ENCODE measurements at places on chromosomes 6 and 20. TPM values are rescaled to one million over a fixed set of nuclear protein-coding genes. Genes with fewer than 3 reads are reported as not detected.

- no peak overlapping the region for H3K27ac ChIP-seq
- DNase-seq, result no peak
- H3K4me1 ChIP-seq, result peaks cover 8% of the 10 kb centered on the region
- no peaks in the 10 kb centered on the region for H3K27me3 ChIP-seq
- H3K4me3 ChIP-seq, result no peak overlapping the region
These were observed 31.4 kb downstream of the ACSS2 start for GRCh38 chr20:34907616-34908469.

DNA sequence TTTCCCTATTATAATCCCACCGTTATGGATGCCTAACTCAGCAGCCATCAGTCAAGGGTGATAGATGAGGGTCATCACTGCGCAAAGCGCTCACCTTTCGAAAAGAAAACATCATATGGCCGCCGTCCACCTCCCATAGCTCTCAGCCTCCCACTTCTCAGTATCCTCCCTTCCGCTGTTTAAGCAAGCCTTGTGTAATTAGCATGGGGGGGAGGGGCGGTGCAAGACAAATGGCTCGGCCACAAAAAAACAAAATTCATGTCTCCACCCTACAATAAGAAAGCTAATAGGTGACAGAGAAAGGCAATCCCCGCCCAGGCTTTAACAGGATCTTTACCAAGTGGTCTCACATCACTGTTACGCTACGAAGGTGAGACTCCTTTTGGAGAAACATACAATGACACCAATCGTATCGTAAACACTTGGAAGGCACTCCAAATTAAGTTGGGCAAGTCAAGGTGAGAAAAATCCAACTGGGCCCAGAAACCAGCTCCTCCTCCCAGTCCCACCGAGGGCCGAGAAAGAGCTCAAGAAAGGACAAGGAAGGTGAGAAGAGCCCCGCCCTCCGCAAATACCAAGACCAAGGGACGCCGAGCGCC is 645 bp downstream of the DDX39B start:
- H3K27me3 ChIP-seq, result no peaks in the 10 kb centered on the region
- H3K4me1 ChIP-seq, result peaks cover 51% of the 10 kb centered on the region
- DNase-seq, result peak; percentile 82
- H3K27ac ChIP-seq, result peak overlapping the region; percentile 90

The CLDN20 gene
- not detected for total RNA-seq

DNA sequence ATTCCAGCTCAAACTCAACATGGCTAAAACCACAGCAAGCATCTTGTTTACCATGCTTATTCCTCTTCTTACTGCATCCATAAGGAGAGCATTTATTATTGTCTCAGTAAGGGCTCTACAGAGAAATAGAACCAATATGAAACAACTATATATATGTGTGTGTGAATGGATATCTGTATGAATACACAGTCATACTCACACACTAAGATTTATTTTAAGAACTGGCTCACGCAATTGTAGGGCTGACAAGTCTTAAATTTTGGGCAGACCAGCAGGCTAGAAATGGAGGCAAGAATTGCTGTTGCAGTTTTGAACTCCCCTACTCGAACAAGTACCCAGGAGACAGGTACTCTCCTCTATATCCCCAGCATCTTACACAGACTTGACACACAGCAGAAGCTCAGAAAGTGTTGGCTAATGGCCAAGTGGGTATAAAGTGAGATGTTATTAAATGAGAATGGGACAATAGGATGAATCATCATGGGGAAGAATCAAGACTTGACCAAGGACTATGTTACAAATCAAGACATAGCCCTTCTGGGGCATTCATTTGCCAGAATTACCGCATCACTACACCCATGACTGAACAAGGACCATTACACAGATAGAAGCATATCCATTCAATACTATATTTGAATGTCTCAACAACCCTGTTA is 13.0 kb downstream of the ZHX3 start:
- no peak overlapping the region for H3K27ac ChIP-seq
- no peak overlapping the region for H3K4me3 ChIP-seq
- H3K27me3 ChIP-seq, result no peaks in the 10 kb centered on the region
- no peaks in the 10 kb centered on the region for H3K36me3 ChIP-seq
- H3K4me1 ChIP-seq, result peaks cover 12% of the 10 kb centered on the region

The PNRC1 gene
- total RNA-seq, result 66.9 TPM

GRCh38 chr6:148518511-148519156 is 176.0 kb downstream of the SASH1 start:
- DNase-seq, result no peak
- H3K27me3 ChIP-seq, result peaks cover 22% of the 10 kb centered on the region
- H3K27ac ChIP-seq, result no peak overlapping the region
- H3K4me1 ChIP-seq, result peaks cover 13% of the 10 kb centered on the region

The NFATC2 gene
- 59.0 TPM for total RNA-seq

The JPH2 gene
- not detected for total RNA-seq

The MEP1A gene
- not detected for total RNA-seq

The WFDC12 gene
- total RNA-seq, result not detected

The PPP1R3G gene
- not detected for total RNA-seq
